Left lung (tissue), 14 donors: ENCODE measurements at places on chromosomes 4 and X. TPM values are rescaled to one million over a fixed set of nuclear protein-coding genes. Genes with fewer than 3 reads are reported as not detected.

GRCh38 chr4:2902126-2902525 is 58.5 kb downstream of the ADD1 start:
- H3K27ac ChIP-seq = no peak overlapping the region
- no peak for DNase-seq
- no peaks in the 10 kb centered on the region for H3K27me3 ChIP-seq
- H3K36me3 ChIP-seq = peaks cover 99% of the 10 kb centered on the region

GRCh38 chr4:10590896-10591295 is 93.7 kb downstream of the CLNK start:
- no peak overlapping the region for H3K27ac ChIP-seq
- no peaks in the 10 kb centered on the region for H3K27me3 ChIP-seq
- no peak overlapping the region for H3K4me3 ChIP-seq
- H3K4me1 ChIP-seq = no peaks in the 10 kb centered on the region

DNA sequence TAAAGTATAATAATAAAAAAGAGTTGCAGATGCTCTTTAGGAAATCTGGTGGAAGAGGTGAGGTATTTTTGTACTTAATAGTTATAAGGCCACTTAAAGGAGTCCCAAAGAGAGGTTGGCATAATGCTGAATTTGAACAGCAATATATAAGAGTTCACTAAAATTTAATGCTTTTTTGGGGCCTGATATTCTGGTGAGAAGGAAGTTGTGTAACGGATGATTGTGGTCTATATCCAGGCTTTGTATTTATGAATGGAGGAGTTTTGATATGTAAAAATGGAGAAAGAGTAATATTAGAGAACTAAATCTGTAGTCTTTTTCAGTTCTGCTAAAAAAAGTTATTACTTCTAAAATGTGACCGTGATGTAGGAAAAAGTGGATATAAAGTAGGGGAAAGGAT is 20.4 kb downstream of the BMP2K start:
- H3K4me3 ChIP-seq = no peak overlapping the region
- no peak overlapping the region for H3K27ac ChIP-seq
- no peak for DNase-seq
- no peaks in the 10 kb centered on the region for H3K36me3 ChIP-seq

DNA sequence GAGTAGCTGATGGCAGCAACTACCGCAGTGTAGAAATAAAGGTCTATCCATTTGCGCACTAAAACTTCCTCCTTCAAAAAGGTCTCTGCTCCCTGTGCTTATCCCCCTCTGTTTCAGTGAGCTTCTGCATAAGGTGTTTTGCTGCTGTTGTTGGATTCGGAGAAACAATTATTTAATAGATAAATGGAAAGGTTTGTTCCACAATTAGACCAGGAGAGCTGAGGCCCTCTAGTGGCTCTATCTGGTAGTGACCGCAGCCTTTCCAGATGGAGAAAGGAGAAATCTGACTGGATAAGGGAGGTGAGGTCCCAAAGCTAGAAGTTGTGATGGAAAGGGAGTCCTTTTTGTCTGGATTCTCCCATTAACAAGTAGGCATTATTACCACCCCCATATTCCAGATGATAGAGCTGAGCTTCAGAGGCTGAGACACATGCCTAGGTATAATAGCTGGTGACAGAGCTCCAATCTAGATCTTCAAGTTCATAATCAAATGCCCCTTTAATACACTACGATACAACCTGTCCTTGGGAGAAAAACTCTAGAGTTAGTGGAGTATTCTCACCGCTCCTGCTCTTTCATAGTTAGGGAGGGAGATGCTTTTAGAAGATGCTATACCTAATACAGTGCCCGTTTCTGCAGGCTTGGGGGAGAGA is 5.1 kb upstream of the GABRQ start:
- H3K27ac ChIP-seq = no peak overlapping the region
- H3K4me1 ChIP-seq = no peaks in the 10 kb centered on the region
- H3K27me3 ChIP-seq = peaks cover 16% of the 10 kb centered on the region
- no peaks in the 10 kb centered on the region for H3K36me3 ChIP-seq

The PWWP3B gene
- 0.87 TPM for total RNA-seq

The PNMA6A gene
- total RNA-seq = 2.2 TPM

The MAGEA8 gene
- total RNA-seq = not detected
